OCI-LY7 (cell line): ENCODE measurements at places on chromosomes 2 and 18. TPM values are rescaled to one million over a fixed set of nuclear protein-coding genes. Genes with fewer than 3 reads are reported as not detected.

DNA sequence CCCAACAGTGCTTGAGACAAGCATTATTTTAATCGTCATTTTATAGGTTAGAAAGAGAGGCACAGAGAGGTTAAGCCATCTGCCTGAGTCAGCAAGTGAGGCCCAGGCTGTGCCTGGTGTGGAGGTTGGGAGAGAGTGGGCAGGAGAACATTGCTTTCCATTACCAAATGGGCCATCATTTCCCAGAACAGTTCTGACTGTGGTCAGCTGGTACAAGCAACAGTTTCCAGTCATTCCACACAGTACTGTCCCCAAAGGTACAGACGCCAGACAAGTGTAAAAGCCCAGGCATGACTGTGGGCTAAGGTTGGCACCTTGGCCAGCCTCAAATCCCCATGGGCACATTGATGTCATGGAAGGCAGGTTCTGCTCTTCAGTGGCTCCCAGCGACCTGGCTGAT is 98.2 kb upstream of the LCLAT1 start:
- no peak for DNase-seq

Gene HOXD1
- total RNA-seq = not detected in 2 replicates

GRCh38 chr2:31504311-31504710 is 76.4 kb downstream of the SRD5A2 start:
- no peak for DNase-seq

- no peak for DNase-seq
Observed at GRCh38 chr2:101657787-101658186, 39.7 kb upstream of the MAP4K4 start.

- no peak for DNase-seq
Observed at GRCh38 chr2:41600460-41600859, 447.4 kb upstream of the PKDCC start.

Gene TXNDC9
- 28.5 and 31.5 TPM in 2 replicates for total RNA-seq
